NCI-H526 treated with DMSO at 0.1 percent for 48 hours (cell line): ENCODE measurements at places on chromosomes 4 and X.
A peak's percentile ranks its signal among the peaks of the same experiment; 100 is the strongest.

GRCh38 chr4:38131371-38132091, 171.3 kb downstream of the PTTG2 start:
- DNase-seq: no peak

DNA sequence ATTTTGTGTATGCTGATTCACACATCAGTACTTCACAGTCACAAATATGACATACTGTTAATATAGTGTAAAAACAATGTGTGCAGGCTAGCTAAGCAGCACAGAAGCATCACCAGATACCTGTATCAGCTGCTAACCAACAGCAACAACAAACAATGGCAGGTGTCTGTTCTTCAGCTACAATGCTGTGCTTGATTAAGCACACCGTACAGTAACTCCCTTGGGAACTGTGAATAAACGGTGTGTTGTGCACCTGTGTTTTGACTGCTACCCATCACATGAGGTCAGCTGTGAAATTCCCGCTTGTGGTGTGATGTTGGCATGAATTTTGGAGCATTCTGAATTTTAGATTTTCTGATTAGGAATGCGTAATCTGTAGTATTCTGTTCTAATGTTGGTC, 379.7 kb upstream of the FAT1 start:
- peak; percentile 73 for DNase-seq

DNA sequence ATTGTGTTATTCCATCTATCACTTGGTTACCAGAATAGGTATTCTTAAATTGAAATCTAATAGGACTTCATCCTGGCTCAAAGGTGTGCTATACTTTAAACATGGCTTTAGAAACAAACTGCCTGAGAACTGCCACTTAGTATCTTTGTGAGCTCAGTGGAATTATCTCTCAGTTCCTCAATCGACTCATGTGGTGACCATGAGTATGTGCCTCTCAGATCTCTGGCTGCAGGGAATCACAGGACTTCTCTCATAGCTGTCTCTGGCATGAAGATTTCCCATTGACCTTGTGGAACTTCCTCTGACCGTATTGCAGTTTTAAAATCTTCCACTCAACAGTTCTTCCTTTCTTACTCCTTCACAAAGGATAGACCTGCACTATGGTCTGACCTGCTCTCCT, 681.9 kb upstream of the BOD1L1 start:
- no peak for DNase-seq

DNA sequence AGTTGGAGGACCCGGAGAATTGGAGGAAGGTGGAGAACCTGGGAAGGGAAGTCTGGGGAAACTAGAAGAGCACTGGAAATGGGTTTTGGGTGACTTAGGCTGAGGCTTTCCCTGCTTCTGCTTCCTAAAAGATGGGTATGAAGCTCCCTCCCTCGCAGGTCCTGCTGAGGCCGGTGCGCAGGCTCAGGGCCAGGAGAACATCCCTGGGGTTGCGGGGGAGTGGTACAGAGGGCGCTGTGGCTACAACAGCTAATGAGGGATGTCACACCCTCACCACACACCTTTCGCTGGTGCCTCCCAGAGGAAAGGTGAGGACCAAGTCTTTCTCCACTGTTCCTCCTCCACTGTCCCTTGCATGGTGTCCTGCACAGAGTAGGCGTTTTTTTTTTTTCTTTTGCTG, 15.8 kb downstream of the APLN start:
- DNase-seq: no peak

GRCh38 chrX:16869393-16870094, 618 bp downstream of the RBBP7 start:
- DNase-seq: peak; percentile 30

DNA sequence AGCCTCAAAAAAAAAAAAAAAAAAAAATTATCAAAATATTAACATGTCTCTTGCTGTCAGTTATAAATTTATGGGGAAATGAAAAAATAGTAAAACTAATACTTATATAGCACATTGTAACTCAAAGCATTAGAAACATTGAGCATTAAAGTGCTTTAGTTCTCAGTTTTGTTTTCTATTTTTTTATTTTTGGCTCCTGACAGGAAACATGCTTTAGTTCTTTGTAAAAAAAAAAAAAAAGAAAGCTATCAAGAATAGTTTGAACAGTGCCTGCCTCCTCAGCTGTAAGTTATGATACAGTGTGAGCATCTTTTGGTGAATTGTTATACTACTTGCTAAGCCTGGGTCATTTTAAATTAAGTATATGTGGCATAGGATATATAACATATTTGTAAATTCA, 5.1 kb upstream of the CENPC start:
- DNase-seq: no peak
